Activated naive CD4-positive, alpha-beta T cell treated with anti-CD3 and anti-CD28 coated beads, Interleukin-2, amount 50 U/mL, for 72 hours (primary cell): ENCODE measurements at places on chromosomes 3 and 15. TPM values are rescaled to one million over a fixed set of nuclear protein-coding genes. Genes with fewer than 3 reads are reported as not detected.

The PPP2R3A gene
- total RNA-seq = 0.50 TPM

The NTRK3 gene
- total RNA-seq = 0.71 TPM

The ZBTB47 gene
- total RNA-seq = 0.34 TPM

The CLDN18 gene
- not detected for total RNA-seq

The OR5K1 gene
- total RNA-seq = not detected

The GP9 gene
- not detected for total RNA-seq
